Breast epithelium (tissue), 4 donors: ENCODE measurements at places on chromosomes 2 and 18. TPM values are rescaled to one million over a fixed set of nuclear protein-coding genes. Genes with fewer than 3 reads are reported as not detected.

DNA sequence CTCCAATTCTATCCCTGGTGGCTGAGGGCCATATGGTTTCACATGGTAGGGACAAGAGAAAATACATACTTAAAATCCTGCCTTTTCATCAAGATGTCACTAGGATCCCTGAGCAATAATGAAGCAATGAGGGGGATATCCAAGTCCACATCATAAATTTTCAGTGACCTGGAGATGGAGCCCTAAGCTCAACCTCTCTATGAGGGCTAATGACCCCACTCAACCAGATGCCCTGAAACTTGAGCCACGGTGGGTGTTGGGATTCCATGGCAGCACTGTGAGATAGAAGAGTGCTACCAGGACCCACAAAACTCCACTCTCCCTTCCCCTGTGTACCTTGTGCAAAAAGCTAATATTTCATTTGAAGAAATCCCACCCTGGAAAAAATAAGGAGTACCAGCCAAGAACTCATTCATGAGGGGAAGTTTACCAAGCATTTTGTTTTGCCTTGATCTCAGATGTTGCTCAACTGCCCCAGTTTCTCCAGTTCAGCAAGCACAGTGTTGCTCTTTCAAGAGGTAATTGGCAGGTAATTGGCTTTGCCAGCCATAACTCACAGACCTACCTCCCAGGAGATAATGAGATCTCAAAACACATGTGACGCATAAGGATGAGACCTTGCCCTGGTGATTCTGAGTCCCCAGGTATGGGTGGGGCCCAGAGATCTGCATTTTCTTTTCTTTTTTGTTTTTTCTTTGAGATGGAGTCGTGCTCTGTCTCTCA lies 51.0 kb upstream of the TTC39C start:
- no peak for DNase-seq

DNA sequence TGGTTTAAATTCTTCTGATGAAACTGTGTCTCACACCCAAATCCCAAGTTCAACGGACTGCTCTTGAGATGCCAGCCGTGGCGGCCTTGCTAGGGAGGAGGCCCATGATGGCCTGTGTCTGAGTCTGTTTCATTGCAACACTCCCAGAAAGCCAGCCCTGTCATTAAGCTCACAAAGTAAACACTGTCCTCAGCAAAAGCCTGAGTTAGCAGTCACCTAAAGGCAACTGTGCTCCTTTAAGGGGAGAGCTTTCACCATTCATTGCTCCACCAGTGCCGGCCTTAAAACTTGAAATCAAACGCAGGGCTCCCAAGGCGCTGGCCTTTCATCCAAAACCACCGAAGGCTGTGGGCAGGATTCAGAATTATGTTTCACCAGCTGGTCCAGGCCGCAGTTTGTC lies 42.5 kb upstream of the PPP1CB start:
- no peak for DNase-seq

DNA sequence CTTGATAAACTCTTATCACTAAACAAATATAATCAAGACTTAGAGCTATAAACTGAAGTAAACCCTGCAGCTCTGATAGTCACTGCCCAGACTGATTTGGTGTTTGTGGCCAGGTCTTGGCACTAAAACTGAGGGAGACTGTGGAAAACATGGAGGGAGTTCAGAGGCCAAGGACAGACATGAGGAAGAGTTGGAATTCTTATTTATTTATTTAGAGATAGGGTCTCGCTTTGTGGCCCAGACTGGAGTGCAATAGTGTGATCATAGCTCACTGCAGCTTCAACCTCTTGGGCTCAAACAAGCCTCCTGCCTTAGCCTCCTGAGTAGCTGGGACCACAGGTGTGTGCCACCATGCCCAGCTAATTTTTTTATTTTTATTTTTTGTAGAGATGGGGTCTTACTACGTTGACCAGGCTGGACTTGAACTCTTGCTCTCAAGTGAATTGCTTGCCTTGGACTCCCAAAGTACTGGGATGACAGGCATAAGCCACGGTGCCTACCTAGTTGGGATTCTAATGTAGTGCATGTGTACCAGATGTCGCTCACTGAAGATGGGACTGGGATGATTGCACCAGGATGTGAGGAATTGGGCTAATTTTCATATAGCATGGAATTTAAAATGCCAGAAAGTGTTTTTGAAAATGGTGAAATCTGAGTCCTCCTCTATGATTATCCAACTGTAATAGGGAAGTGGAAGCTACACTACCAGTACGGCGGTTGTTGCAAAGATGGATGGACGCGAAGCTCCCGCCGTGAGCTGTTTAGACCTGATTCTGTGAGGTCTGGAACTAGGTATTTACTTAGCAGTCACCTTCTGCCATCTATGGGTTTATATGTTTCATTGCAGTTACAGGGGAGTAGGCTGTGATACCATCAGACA lies 52.7 kb upstream of the CTLA4 start:
- DNase-seq, result no peak

DNA sequence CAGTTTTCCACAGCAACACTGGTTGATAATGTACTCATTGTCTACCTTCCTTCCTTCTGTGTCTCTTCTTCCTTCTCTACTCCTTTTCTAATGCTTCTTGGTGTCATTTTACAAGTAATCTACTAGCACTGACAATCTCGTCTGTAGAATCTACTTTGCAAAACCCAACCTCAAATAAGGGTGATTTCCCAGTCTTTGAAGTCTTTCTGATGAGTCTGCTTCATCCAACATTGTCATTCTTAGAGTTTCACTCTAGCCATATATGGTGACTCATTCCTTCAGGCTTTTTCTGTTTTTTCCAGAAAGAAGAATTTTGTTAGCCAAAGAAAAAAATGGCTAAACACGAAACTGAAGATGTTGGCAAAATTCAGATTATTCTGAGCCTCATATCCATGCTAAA lies 288.7 kb downstream of the MBD2 start:
- DNase-seq, result no peak

DNA sequence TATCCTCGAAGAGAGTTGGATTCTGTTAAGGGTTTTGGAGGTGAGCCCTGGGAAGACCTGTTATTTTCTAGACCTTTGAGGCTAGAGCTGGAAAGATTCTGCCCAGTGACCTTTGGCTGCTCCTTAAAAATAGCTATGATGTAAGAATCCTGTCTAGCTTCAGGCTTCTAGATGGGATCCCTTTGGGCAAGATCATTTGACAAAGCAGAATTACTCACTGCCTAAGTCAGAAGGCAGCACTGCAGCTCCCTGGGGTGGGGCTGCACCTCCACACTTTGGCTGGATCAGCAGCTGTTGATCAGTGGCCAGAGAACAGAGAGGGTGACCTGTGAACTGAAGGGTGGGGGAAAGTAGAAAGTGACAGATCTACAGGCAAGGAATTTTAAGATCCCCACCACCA lies 103.8 kb downstream of the ASAP2 start:
- no peak for DNase-seq

DNA sequence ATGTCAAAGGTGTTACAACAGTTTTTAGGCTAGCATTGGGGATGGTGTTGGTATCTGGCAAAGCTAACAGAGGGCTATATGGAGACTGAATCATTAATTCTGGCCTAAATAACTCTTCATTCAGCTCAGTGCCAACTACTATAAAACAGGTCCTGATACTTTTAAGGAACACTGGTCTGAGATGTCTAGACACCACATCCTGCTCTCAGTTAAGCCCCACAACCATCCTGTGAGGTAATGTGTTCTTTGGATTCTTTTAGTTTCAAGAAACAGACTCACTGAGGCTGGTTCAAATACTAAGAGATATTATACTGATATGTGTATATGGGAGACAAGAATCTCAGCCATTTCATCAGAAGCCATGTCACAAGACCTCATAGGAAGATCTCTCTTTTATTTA lies 14.2 kb upstream of the HK2 start:
- DNase-seq, result no peak

- DNase-seq, result no peak
Measured at GRCh38 chr2:190815226-190815625, 65.4 kb upstream of the GLS start.

DNA sequence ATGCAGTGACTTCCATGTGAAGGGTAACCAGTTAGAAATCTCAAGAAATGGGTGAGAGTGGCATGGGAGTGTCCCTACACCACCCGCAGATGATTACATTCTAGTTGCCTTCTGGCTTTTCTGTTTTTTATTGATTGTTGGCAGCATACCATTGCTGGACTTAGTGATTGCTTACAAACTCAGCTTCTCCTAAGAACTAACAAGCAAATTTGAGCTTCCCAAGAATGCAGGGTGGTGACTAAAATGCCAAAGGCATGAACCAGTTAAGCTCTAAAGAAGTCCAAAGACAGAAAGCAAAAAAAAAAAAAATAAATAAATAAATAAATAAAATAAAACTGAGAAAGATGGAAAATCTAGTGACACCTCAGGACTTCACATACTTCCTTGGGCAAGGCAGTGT lies 245.5 kb upstream of the PARD3B start:
- DNase-seq, result no peak

- DNase-seq, result no peak
Measured at GRCh38 chr2:32691678-32692077, 63.8 kb downstream of the TTC27 start.

DNA sequence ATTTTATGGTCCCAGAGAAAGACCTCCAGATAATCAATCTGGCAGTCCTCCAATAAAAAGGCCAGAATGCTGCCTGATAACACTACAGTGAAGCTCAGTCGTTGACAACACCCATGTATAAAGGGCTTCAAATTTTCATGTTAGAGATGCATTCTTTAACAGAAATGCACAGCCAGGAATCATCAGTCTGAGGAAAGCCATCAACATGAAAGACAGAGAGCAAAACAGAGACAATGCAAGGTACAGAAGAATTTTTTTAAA lies 13.8 kb downstream of the BABAM2 start:
- DNase-seq, result no peak

DNA sequence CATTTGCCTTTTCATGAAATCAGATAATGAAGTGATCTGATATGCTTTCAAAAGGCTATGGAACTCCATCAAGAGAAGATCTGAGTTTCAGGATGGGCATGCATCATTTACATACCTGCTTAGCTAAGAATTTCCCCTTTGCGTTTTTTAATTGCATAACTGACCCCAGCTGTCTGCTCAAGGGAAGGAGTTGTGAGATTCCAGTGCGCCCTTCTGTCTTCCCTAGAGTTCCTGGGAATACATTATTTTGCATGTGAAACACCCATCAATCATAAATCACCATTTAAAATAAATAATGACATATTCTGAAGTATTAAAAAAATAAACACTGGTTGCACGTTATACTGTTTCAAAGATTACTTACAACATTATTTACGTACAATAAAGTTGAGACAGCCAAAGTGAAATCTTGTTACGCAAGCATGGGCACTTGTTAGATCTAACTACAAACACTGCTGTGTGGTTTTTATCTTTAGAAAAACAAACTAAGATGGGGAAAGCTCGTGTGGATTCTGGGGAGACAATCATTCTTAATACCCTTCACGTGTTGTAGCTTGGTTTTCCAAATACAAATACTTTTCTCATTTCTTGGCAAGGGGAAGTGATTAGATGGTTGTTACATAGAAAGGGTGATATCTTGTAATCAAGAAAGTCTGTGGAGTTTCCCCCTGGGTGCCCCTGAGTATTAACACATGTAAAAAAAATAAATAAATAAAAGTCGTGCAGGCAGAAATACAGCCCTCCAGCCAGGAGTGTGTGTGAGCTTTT lies 125.7 kb upstream of the LMAN1 start:
- DNase-seq, result no peak

DNA sequence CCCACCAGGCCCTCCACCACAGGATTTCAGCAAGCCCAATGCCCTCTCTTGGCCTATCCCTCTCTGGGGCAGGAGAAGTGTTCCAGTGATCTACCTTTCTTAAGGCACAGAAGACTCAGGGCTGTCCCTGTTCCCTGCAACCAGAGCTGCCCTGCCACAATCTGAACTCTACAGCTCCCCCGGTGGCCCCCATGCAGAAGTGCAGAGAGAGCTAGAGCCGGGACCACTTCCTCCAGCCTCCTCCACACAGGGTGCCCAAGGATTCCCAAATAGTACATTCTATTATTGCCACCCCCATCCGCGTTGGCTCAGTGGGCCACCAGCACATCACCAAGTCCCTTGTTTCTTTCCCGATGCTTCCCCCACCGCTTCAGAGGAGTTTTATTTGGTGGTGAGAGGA lies 114.8 kb upstream of the PTPRM start:
- no peak for DNase-seq

The SPP2 gene
- total RNA-seq, result not detected

The ITGA4 gene
- 11.7 TPM for total RNA-seq

The ANTXR1 gene
- total RNA-seq, result 52.7 TPM

The FAP gene
- total RNA-seq, result 22.4 TPM

The ABCG5 gene
- total RNA-seq, result not detected

The VWC2L gene
- total RNA-seq, result 0.15 TPM

The MAP3K20 gene
- total RNA-seq, result 34.8 TPM

The PRPF40A gene
- 131 TPM for total RNA-seq
